ENCODE measurements at places on chromosomes 16 and 17.
A peak's percentile ranks its signal among the peaks of the same experiment; 100 is the strongest.

GRCh38 chr17:32223703-32224102, 41.9 kb upstream of the RHBDL3 start:
- DNase-seq: no peak

DNA sequence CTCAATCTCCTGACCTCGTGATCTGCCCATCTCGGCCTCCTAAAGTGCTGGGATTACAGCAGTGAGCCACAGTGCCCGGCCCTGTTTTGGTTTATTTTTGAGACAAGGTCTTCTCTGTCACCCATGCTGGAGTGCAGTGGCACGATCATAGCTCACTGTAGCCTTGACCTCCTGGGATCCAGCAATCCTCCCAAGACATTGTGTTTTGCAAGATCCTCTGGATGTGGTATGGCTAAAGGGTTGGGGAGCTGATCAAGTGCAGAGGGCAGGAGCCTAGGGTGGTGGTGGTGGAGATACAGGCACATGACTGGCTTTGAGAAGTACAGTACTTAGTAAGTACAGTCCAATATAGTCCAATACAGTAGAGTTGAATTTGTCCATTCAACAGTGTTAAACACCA, 16.6 kb upstream of the TNS4 start:
- DNase-seq: no peak

DNA sequence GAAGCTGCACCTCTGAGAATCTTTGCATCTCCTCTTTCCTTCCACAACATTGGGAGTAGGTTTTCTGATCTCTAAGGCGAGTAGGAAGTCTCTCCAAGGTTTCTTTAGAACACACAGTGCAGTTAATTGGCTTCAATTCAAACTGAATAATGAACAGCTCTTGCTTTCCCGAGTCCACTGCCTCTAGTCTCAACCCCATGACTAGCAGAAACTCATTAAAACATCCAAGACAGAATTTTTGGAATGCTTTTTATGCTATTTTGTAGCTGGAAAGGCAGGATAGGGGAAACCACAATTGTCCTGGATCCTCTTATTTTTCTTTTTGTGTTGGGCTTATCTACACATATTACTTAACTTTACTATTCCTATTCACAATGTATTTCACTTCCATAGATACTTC, 206.6 kb downstream of the CDH8 start:
- no peak for DNase-seq

- DNase-seq: peak; percentile 54
Observed at GRCh38 chr16:642189-643049, 791 bp downstream of the MCRIP2 start.

DNA sequence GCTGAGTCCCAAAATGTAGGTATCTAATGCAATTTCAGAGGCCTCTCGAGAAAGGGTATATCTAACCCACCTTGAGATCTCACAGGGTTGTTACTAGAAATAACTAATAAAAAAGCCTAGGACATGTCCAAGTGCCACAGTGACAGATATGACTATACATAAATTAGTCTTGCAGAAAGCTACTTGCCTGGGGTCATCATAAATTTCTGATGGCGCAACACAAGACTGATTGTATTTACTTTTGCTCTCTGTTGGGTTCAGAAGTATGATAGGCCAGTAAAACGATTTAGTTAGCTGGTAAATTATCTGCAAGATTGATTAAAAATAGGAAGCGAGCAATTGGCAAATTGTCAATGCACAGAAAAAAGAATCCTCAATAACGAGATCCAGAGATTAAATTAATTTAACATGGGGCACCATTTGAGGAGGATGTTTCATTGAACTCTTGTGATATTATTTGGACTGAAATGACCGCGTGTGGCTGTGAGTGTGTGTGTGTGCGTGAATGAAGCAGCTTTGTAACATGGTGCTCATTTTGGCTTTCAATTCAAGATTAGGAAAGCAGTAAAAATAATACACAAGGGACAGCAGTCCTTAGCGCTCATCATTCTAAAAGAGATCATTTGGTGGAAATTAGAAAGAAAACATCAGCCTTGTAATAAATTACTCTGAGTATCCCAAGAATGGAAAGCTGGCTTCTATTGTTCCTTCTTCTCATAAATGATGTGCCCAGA, 157.4 kb upstream of the ZFHX3 start:
- DNase-seq: no peak

GRCh38 chr17:67685351-67685750, 32.4 kb upstream of the NOL11 start:
- no peak for DNase-seq

DNA sequence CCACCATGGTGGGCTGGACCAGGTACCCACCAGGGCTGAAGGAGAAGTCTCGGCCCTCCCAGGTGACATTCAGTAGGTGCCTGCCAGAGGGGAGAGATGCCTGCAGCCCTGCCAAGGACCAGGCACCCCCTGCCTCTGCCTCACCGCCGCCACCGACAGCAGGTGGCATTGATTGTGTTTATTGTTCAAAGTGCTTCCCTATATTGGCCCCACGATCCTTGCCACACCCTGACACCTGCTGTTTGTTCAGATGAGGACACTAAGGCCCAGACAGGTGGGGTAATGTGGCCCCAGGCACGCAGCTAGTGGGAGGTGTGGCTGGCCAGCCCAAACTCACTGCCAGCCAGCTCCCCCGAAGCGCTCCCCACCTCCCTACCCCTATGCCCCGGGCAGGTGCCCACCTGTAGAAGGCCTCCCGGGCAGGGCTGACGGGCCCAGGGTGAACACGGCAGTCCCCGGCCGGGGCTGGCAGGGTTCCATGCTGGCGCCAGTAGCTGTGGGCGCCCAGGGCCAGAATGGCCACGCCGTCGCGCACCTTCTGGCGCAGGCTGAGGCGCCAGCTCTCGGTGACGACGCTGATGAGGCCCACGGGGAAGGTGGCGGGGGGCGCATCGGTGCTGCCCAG, 8.0 kb downstream of the GRIN2C start:
- DNase-seq: no peak

DNA sequence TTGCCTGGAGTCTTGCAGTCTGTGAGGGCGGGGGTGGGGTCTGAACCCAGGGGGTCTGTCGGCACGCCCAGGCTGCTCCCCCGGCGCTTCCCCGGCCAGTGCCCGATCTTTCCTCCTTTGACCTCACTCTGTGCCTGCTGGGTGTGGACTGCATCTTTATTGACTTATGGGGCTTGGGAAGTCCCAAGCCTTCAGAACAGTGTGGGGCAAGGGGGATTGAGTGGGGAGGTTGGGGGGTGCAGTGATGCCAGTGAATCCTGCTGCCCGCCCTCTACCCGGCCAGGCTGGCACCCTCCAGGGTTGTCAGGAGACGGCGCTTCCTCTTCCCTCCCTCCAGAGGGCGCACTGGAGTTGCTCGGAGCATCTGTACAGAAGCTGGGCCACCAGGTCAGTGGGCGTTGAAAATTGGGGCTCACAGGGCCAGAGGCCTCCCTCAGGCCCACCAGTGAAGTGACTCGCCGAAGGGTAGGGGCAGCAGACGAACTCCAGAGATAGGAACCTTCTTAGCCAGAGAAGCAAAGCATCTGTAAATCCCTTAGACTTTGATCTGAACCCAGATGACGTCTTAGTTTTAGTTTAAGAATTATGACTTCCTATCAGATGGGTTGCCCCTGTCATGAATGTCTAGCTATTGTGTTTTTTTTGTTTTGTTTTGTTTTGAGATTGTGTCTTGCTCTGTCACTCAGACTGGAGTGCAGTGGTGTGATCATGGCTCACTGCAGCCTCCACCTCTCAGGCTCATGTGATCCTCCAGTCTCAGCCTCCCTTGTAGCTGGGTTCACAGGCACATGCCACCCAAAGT, 184.8 kb upstream of the CIBAR2 start:
- peak; percentile 43 for DNase-seq

DNA sequence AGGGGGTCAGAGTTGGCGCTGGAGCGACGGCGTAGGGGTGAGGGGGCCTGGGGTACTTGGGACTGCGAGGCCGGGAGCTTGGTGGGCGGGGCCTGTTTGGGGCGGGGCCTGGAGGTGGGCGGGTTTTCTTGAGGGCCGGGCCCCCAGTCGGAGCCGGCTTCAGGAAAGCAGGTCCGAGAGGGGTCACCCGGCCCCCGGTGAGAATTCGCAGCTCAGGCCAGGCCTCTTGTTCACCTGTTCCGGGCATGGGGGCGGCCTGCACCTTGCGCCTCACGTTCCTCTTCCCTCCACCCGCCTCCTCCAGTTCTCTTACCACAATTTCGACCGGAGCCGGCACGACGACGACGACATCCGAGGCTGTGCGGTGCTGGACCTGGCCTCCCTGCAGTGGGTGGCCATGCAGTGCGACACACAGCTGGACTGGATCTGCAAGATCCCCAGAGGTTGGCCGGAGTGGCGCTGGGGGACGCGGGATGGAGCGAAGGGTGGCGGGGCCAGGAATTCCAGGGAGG, 52.5 kb downstream of the MRC2 start:
- no peak for DNase-seq

DNA sequence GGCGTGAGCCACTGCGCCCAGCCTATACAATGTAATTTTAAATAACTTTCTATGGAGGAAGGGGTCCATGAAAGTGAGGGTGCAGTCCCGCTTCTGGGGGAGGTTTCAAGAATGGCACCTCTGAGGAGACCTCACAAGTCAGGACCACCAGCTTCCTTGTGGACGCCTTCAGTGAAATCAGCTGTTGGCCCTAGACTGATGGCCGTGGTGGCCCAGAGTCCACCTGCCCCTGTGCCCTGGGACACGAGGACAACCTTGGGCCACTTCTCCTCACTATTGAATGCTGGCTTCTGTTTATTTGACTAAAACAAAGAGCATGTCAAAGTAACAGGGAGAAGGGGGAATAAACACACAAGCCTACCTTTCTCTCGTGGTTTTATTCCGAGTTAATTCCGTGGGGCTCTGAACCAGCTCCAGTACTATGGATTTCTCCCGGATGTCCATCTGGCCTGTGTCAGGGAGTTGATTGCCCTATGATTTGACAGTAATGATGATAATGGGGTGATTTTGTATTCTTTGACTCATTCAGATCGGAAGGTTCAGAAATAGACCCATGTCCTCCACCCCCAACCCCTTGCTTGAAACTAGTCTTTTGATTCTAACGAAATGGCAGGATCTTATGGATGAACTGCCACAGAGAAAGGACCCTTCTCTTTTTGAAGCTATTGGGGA, 8.6 kb upstream of the CBX4 start:
- DNase-seq: no peak

- DNase-seq: no peak
Observed at GRCh38 chr16:24052329-24053098, 203.6 kb upstream of the CACNG3 start.

- no peak for DNase-seq
Observed at GRCh38 chr16:16982614-16983013, 488.1 kb downstream of the XYLT1 start.

DNA sequence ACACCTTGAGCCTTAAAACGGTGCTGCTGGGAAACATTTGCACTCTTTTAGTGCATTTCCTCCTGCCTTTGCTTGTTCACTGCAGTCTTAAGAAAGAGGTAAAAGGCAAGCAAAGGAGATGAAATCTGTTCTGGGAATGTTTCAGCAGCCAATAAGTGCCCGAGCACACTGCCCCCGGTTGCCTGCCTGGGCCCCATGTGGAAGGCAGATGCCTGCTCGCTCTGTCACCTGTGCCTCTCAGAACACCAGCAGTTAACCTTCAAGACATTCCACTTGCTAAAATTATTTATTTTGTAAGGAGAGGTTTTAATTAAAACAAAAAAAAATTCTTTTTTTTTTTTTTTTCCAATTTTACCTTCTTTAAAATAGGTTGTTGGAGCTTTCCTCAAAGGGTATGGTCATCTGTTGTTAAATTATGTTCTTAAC, 4.4 kb downstream of the SOX9 start:
- no peak for DNase-seq

- no peak for DNase-seq
Observed at GRCh38 chr17:17091856-17092756, 49.8 kb downstream of the MPRIP start.

GRCh38 chr16:1264345-1265089, 8.6 kb downstream of the TPSD1 start:
- no peak for DNase-seq

DNA sequence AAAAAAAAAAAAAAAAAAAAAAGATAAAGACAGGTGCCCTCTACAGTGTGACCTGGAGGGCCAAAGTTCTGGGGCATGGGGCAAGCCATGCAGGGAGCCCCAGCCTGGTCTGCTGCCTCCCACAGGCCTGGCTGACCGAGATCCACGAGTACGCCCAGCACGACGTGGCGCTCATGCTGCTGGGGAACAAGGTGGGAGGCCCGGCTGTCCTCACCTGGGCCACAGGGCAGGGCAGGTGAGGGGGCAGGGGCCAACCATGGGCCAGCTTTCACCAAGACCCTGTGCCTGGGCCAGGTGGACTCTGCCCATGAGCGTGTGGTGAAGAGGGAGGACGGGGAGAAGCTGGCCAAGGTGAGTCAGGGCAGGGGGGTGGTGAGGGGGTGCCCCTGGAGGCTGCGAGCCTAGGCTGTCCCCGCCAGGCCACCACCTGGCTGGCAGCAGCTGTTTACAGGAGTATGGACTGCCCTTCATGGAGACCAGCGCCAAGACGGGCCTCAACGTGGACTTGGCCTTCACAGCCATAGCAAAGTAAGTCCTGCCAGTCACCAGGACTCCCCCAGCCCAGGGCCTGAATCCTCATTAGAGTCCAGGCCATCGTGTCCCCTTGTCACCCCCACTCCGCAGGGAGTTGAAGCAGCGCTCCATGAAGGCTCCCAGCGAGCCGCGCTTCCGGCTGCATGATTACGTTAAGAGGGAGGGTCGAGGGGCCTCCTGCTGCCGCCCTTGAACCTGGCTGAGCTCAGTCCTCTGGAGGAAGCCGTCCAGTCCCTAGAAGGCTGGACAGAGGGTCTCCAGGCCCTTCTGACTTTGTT, 2.7 kb upstream of the TRAF7 start:
- no peak for DNase-seq

DNA sequence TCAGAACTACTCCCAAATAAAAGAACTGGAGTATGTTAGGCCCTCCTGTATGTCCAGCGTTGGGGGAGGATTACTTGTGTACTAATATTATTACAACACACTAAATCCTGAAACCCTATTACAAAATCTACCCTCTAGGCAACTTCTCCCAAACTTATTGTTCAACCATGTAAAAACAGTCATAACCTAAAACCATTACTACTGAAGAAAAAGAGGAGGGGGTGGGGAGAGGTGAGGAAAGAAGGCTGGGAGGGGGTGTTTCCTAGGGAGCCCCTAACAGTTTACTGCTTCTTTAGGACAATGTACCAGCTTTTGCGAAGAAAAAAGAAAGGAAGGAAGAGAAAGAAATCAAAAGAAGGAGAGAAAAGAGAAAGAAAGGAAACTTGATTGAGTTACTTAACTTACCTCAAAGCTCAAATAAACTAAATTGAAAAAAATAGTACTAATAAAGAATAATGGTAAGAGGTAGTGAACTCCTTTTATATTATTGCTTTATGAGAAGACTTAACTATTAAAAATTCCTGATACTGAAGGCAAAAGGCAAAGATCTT, 2.3 kb downstream of the SALL1 start:
- DNase-seq: no peak

- no peak for DNase-seq
Observed at GRCh38 chr17:65564793-65565192, 3.3 kb upstream of the AXIN2 start.
